Stimulated activated CD8-positive, alpha-beta memory T cell treated with anti-CD3 and anti-CD28 coated beads, Interleukin-15, amount 100 ng/mL, for 1 hour (primary cell): ENCODE measurements at places on chromosomes 4 and X.

- no peak for DNase-seq
Observed at GRCh38 chrX:110363244-110363643, 4.6 kb downstream of the RTL9 start.

DNA sequence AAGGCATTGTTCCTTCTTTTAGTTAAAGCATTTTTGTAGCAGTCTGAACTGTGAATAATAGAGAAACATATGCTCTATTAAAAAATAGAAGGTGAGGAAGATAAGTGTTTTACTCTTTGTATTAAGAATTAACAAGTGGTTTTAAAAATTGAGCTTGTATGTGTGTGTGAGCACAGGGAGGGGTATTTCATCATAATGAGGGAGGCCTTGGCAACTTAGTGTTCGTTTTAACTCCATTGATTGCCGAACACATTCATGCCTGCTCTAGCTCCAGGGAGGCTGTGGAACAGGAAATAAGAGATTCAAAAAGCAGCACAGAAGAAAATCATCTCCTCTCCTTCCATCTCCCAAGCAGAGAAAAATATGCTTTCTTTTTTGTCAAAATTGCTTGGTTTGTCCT lies 14.8 kb downstream of the SHROOM3 start:
- no peak for DNase-seq

DNA sequence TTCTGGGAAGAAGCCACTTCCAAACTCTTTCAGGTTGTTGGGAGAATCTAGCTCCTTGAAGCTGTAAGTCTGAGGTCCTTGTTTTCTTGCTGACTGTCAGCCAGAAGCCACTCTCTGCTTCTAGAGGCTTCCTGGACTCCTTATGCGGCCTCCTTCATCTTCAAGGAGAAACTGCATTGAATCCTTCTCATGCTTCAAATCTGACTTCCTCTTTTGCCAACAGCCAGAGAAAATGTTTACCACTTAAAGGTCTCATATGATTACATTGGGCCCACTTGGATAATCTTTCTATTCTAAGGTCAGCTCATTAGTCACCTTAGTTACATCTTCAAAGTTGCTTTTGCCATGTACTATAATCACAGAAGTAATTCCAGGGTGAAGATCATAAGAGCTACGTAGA lies 327.0 kb downstream of the HNRNPD start:
- DNase-seq, result no peak

DNA sequence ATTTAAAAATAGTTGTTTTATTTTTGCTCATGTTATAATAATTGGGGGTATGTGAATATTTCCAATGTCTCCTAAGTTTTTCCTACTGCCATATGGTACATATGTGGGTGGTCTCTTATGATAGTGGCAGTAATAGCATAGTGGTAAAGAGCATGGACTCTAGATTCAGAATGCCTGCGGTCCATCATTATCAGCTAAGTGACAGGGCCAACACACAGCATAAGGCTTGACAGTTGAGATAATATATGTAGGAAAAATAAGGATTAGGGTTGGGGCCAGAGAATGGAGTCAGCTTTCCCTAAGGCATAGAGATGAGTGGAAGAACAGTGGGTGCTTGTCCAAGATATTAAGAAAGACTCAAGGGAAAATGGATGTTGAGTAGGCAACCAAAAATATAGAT lies 2707.5 kb downstream of the PCDH7 start:
- no peak for DNase-seq

GRCh38 chr4:24559889-24560288 lies 24.5 kb downstream of the DHX15 start:
- no peak for DNase-seq

GRCh38 chrX:36609616-36610585 lies 398.3 kb upstream of the FAM47C start:
- no peak for DNase-seq

- no peak for DNase-seq
Observed at GRCh38 chr4:37682701-37683401, 3.3 kb downstream of the RELL1 start.

DNA sequence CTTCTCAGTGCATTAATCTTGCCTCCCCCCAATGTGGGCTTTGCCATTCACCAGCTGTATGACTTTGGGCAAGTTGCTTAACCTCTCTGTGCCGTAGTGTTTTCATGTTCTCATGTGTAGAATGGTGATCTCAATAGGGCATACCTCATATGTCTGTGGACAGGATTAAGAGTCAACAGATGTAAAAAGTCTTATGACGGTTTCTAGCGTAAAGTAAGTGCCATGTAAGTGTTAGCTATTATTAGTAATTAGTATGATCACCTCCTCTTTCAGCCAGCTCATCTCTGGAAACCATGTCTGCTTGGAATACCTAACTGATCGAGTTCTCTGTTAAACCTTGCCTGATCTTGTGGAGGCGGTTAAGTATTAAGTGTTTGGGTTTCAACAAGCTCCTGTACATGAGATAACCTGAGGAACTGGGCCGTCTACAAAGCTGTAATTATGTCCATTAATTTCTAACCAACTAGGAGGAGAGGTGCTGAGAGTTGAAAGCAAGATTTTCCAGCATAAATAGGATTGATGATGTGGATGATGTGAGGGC lies 66.3 kb downstream of the TSC22D3 start:
- no peak for DNase-seq

DNA sequence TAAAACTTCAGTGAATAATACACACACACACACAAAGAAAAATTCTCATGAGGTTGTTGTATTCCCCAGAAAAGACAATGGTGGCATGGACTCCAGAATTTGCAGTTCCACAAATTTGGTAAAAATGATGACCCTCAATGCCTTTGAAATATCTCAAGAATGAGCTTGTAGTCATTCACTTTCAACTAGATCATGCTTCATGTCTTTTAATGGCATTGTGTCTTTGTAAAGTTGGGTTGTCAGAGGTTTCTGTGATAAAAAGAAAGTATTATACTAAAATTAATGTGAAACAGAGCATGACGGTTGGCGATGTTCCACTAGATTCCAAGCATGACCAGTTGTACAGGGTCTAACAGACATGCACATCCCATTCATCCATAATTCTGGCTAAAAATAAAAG lies 685.0 kb upstream of the FRG1 start:
- no peak for DNase-seq

- no peak for DNase-seq
Observed at GRCh38 chrX:118974908-118975671, 672 bp downstream of the LONRF3 start.

DNA sequence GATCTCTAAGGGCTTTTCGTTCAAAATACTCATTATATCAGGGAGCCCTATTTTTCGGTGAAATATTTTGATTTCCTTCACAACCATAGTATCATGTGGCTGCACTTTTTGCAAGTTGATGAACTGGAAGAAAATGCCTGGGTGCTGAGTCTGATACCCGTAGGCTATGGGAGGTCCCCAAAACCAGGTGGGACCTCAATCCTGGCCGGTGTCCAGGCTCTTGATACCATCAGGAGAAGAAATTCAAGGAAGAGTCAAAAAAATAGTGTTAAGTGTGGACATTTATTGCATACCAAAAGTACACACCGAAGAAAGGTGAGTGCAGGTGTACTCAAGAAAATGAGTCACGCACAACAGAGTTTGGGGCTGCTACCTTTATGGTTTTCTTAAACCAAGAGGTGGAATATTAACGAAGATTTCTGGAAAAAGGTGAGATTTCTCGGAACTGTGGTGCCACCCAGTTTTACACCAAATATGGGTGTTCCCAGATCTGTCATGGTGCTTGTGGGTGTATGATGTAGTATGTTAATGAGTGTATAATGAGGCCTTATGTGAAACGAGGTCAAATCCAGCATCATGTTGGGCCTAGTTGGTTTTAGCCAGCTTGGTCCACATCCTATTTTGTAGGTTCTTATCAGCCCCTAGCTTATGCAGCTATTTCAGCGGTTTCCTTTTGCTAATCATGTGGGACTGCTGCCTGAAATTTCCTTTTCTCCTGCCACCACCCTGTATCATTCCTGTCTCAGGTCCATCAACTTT lies 29.9 kb downstream of the VCX2 start:
- DNase-seq, result no peak

- DNase-seq, result no peak
Observed at GRCh38 chrX:10146346-10146745, 10.4 kb upstream of the CLCN4 start.

DNA sequence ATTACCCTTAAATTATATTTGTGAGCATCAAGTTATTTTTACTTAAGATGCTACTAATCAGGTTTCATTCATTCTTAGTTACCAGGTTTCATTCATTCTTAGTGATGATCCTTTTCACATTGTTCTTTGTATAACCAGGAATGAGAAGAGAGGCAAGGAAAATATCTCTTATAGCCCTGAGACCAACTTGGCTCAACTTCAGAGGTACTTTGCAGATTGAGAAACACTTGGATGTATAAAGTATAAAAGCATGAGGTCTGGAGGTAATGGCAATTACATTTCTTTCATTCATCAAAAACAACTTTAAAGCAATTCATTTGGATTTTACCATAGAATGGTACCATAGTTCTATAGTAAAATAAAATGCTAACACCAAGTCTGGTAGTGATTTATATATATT lies 231.0 kb downstream of the PRDM5 start:
- DNase-seq, result no peak

GRCh38 chr4:148108766-148109165 lies 333.4 kb downstream of the NR3C2 start:
- no peak for DNase-seq

DNA sequence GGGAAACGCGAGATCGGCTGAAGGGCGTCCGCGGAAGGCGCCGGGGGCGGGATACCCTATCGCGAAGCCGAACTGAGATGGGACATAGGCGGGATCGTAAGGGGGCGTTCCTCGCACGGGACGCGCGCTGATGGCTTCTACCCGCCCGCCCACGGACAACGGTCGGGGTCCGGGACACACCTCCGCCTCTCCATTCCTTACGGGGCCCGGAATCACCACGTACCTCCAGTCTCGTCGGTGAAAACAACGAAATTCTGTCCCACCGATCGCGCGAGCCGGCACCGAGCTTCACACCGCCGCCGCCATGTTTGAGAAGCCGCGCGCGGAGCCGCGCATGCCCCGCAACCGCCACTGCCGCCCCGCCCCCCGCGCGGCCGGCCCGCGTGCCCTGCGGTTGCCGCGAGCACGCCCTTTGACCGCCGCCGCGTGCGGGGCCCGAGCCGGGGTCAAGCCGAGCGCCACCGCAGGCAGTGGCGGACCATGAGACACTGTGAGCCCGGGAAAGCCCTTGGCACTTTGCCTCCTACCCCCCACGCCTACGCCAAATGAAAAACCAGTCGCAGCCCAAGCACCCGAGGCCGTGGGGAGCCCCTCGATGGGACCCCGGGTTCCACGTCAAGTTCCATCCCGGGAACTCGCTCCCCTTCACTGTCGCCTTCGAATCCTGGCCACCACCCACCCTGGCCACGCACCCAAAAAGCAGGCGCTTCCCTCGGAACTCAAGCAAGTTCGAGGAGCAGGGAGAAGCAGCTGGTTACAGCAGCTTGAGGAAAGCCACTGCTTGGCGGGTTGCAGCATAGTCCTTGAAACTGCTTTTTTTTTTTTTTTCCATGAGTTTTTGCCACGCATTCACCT lies at the start of gene SCML2:
SCML2 (minus strand) TSS at position 320 of the 855 bp plus-strand sequence. CDS start 20,617 bp downstream, outside the sequence.
- no peak for DNase-seq

DNA sequence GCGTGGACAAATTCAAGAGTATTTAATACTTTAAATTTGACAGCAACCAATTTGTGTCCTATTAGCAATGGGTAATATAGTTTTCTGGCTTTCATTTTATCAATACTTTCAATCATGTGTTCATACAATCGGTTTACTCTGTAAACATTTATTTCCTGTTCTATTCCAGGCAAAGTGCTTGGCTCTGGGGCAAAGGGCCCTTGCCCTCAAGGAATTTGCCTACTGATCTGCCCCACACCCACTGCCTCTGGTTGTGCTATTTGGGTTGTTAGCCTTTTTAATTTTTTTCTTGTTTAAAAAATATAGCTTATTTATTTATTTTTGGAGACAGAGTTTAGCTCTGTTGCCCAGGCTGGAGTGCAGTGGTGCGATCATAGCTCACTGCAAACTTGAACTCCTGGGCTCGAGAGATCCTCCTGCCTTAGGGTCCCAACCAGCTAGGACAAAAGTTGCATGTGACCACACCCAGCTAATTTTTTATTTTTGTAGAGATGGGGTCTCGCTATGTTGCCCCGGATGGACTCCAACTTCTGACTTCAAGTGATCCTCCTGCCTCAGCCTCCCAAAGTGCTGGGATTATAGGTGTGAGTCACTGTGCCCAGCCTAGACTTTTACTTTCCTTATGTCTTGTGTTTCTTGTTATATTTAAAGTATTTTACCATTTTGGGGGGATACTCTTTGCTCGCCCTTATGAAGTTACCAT lies 30.7 kb upstream of the CBR4 start:
- no peak for DNase-seq

- no peak for DNase-seq
Observed at GRCh38 chrX:154436983-154437752, at the start of gene GDI1. GDI1 (plus strand) TSS chrX:154437154; CDS start chrX:154437255, 101 bp downstream.

GRCh38 chr4:7704091-7704490 lies 235.6 kb downstream of the AFAP1 start:
- no peak for DNase-seq

DNA sequence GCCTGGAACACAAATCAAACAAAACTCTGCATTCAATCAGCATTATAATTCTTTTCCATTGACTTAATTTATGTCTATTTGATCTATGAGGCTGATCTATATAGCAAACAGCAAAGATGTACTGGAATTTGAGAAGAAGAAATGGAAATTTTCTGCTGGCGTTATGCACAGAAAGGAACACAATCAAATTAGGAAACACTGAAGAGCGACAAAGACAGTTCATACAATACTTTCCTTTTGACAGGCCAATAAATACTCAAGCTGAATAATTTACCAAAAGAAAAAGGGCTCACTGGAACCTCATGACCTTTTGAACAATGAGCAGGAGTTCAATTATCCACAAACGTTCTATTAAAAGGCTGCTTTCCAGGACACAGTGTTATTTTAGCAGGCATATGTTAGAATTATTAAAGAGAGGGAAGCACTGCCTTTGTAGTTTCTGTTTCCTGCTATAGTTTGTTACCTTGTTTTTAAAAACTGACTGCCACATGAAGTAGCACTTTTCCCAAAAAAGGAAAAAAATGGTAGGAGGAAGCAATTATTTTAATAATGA lies 8.1 kb downstream of the PDHA2 start:
- no peak for DNase-seq

- no peak for DNase-seq
Observed at GRCh38 chrX:14712096-14712495, 160.8 kb downstream of the FANCB start.

DNA sequence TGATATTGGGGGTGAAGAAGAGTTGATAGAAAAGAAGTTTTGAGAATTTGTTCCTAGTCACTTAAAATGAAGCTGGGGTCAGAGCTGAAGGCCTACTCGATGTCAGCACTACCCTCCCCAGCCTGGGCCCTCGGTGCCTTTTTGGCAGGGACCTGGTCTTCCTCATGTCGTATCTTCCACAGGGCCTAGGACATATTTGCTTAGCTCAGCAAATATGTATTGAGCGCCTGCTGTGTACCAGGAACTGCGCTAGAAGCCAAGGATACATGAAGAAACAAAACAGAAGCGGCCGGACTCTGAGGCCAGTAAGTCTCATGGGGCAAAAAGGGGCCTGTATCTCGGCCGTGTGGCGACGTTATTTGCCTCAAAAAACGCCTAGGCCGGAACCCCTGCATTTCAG lies 44.3 kb downstream of the DCTD start:
- no peak for DNase-seq

- DNase-seq, result no peak
Observed at GRCh38 chr4:16075975-16076757, 7.7 kb downstream of the PROM1 start.
